ENCODE measurements at places on chromosomes 7 and 10.

DNA sequence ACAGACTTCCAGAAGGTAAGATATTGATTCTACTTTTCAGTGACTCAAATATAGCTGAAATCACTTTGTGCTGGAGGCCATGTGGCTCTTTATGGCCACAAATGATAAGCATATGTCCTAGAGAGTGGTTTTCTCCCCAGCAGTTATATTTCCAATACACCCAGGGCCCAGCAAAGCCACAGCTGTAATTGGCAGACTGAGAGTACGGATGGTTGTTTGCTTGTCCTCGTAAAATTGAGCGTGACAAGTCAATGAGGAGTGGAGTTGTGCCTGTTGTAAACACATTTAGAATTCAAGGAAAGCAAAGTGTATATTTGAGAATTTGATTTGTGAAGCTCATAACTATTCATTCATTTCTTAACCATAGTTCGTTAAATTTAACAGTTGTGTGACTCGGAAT, 201.8 kb downstream of the LHFPL3 start:
- no peak for DNase-seq

DNA sequence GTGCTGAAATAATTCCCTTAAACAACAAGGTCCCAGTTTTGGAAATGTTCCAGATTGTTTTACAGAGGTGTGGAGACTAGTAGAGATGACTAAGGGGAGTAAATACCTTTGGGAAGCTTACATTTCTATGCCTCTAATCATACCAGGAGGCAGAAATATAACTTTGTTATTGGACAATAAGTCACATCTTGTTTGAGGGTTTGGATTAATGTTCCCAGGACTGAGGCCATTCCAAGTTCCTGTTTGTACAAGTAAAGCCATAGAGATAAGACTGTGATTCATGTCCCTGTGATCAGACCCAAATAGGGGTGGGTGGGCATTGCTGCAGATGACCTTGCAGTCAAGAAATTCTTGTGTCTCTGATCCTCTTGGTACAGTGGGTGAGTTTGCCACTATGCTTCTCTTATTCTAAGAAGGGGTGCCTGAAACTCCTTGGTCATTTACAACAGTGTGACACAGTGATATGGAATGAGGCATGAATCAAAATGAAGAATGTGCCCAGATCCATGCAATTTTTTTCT, 508.3 kb downstream of the SORCS3 start:
- no peak for DNase-seq

GRCh38 chr10:78071857-78072179, 38.2 kb downstream of the RPS24 start:
- no peak for DNase-seq

DNA sequence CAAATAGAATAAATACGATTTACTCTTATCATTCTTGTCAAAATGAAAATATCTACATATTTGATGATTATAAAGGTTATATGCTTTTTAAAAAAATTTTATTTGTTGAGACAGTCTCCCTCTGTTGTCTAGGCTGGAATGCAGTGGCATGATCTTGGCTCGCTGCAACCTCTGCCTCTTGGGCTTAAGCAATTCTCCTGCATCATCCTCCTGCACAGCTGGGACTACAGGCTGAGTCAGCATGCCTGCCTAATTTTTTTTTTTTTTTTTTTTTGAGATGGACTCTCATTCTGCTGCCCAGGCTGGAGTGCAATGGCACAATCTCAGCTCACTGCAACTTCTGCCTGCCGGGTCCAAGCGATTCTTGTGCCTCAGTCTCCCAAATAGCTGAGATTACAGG, 48.9 kb downstream of the PUS7 start:
- DNase-seq = no peak

DNA sequence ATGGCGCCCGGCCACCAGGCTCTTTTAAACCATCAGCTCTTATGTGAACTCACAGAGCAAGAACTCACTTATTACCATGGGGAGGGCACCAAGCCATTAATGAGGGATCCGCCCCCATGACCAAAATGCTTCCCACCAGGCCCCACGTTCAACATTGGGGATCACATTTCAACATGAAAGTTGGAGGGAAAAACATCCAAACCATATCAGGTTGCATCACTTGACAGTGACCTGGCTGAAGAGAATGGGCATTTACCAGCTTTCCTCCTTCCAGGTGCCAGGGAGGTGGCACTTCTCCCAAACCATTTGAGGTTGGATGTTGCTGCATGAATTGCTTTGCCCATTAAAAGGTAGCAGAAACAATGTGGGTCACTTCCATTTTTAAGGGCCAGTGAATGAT, 115.6 kb upstream of the TNS3 start:
- no peak for DNase-seq

- DNase-seq = no peak
Measured at GRCh38 chr7:104979167-104979841, 34.7 kb upstream of the KMT2E start.

- DNase-seq = no peak
Measured at GRCh38 chr7:1555046-1555812, 776 bp downstream of the TMEM184A start.

DNA sequence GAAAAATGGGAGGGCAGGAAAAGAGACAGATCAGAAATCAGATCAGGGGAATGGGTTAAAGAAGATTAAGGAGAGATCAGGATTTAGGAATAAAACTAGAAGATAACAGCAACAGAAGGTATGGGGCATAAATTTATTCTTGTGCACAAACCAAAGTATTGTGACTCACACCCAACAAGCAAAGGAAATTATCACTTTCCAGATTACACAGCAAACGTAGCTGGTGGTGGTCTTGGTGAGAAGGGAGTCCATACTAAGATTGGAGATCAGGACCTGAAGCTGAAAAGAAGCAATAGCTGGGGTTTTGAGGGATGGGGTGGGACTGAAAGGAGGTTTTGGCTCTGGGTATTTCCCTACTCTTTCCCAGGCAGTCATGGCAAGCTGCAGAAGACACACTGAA, 3.5 kb upstream of the MYOZ1 start:
- no peak for DNase-seq

DNA sequence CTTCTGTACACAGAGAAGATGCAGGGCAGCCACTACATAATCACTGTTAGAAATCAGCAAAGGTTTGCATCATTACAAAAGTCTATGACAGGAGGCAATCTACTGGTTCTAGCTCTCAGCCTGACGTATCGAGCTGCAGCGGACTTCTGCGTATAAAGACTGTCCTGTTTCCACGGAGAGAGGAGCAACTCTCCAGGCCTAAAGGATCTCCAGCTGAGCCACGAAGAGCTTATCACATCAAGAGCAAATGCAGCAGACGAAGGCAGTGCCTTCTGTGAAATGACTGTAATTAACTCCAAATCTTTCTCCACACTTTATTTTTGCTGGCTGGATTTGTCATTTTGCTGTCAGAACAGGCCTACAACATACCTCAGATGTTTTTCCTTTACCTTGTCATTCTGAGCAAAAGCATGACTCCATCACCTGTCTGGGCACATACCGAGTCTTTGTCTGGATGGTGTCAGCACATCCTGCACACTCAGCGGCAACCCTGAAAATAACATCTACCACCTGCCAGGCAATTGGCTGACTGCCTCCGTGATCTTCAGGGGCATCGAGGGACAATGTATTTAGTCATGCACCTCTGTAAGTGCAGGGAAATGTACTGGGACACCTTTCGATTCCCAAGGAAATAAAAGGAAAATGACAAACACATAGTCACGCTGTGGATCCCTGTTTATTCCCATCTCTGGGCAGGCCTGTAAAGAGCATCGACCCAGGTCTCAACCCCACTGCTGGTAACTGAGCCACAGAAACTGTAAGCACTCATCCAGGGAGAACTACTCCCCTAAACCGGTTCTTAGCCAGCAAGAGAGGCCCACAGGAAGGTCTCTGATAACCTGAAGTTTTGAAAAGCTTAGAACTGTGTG, 26.3 kb upstream of the SH3PXD2A start:
- DNase-seq = no peak

GRCh38 chr7:21218155-21218554, 209.7 kb upstream of the SP4 start:
- no peak for DNase-seq

- no peak for DNase-seq
Measured at GRCh38 chr7:106569500-106569929, 91.4 kb downstream of the CCDC71L start.

DNA sequence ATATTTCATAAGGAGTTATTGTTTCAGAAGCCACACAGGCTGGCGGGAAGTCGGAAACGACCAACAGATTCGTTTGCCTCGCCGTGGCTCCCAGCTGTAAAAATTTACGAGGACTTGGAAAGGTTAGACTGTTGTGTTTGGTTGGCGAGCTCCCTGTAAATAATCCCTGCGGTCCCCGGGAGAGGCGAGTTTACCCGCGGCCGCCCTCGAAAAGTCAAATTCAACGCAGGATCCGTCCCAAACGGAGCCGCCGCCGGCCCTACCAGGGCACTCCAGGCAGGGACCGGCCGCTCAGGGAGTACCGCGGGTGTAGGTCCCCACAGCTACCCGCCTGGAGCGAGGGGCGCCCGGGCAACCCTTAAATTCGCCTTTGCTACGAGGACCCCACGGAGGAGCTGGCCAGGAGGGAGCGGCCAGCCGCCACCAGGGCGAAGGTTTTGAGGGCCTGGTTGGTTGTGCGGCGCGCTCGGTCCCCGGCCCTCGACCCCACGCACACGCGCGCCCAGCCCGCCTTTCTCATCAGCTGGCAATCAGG, 726 bp upstream of the HOXA9 start:
- no peak for DNase-seq

- no peak for DNase-seq
Measured at GRCh38 chr10:58341947-58342346, 7.1 kb downstream of the UBE2D1 start.

DNA sequence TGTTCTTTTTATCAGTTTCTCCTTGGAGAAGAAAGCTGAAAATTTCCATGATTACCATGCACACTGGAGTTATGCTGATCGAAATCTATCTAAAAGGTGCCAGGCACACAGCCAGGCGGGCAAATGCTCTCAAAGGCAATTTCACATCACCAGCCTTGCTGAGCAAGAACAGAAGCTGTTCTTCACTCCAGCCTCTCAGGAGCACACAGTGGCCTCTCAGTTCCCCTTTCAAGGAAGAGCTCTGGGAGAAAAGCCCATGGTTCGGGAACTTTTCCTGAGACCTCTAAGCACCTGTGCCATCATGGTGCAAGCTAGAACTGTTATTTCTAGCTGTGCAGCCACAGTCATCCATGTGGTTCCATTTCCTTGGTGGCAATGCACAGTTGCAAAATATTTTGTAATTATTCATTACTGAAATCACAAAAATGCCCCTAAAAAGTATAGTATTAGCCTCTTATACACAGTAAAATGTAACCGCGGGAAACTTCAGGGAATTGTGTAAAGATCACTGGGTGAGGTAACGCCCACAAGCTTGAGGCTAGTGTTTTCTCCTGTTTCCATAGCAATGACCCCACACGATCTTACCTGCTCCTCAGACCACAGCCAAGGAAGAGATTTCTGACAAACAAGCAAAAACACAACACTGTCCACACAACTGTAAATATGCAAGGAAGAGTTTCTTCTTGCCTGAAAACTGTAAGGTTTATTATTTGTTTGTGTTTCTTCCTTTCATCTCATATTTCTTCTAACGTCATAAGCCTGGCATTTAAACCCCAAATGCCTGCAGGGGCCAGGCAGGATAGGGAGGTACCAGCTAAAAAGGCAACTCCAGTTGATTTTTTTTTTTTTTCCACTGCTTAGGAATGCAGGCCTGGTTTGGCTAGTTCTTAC, 121.2 kb downstream of the FAM107B start:
- no peak for DNase-seq

GRCh38 chr7:28811008-28811407, 147.1 kb downstream of the TRIL start:
- no peak for DNase-seq

GRCh38 chr10:84415539-84416244, 87.3 kb downstream of the CCSER2 start:
- no peak for DNase-seq

DNA sequence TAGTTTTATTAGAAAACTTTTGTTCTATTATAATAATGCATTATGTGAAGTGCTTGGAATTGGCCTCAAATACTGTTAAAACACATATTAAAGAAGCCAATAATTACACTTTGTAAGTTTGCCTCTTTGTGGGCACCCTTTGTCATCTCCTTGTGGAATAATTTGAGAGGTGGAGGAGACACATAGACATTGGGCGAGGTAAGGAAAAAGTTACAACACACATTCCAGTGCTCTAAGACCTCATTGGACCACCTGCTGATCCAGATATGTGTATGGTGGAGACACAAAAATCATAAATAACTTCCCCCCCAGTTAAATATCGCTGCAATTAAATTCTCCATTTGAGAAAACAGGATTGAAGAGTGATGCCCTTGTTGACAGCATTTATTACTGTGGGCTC, 511.8 kb downstream of the GFRA1 start:
- no peak for DNase-seq

- DNase-seq = no peak
Measured at GRCh38 chr10:75971402-75972211, 540.2 kb downstream of the LRMDA start.

DNA sequence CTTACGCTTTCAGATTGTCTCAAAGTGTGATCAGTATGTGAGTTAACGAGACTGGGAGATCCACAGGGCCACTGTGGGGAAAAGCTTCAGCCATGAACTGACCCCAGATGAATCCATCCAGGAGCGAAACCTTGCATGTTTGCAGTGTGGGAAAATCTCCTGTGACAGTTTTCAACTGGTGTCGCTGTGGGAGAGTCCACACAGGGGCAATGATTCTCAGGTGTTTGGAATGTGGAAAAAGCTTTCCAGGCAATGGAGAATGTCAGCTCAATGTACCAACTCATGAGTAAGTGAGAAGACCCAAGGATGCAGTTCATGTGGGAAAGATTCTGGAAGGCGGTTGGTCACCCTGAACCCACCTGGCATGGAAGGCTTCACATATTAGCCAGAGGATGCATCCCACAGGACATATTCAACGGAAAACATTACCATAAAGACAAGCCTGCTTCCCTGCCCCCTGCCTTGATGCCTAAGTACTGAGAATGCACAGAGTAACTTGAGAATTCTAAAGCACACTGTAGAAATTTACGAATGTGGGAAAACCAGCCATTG, 204.1 kb upstream of the BMPER start:
- DNase-seq = no peak

DNA sequence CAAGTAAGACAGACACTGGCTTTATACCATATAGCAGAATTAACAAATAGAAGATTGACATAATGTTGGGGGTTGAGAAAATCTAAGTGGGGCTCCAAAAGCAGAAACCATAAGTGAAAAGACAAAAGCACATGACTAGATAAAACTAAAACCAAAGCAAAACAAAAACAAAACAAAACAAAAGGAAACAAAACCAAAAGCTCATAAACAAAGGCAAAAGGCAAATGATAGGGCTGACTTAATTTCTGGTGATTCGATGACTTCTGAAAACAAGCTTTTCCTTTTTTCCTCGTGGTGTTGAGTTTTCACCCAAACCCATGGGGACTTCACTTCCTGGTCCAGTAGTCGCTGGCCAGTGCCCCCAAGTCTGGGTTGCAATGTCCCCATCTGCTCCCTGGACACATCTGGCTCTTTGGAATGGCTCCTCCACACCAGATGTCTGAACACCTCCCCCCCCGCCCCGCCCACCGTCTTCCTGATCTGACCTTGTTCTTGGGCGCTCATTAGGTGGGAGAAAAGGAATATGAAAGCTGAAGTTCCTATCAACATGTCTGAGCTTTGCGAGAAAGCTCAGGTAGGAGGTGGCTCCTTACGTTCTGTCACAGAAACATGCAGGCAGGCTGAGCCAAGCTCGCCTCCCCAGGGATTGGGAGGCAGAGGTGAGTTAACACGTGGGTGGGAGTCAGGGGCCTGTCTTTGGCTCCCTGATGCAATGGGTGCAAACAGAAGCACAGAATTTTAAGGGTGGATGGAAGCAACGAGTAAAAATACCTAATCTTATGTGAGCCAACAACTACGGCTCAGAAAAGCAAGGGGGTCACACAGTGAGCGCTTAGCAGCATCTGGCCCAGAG, 121.0 kb downstream of the NEURL1 start:
- DNase-seq = no peak

Data from cortex of kidney (tissue), 1 donor.